ENCODE measurements at places on chromosomes 2 and 18.

DNA sequence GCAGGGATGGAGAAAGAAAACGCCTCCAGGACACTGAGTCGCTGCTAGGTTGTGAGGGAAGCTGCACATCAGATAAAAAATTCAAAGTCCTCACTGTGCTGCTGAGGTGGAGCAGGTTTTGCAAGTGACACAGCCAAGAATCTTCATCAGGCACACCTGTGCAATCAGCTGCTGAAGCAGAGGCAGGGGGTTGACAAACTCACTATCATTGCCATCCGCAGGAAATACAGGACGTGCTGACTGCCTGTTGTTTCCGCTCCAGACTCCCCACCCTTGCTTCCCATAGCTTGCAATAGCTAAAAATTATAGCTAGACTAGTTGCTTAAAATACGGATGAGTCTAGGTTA lies 147.8 kb upstream of the FHL2 start:
- no peak for DNase-seq

GRCh38 chr2:207112383-207112782 lies 53.4 kb downstream of the KLF7 start:
- no peak for DNase-seq

GRCh38 chr2:240183875-240184590 lies 43.6 kb upstream of the OTOS start:
- DNase-seq: no peak

DNA sequence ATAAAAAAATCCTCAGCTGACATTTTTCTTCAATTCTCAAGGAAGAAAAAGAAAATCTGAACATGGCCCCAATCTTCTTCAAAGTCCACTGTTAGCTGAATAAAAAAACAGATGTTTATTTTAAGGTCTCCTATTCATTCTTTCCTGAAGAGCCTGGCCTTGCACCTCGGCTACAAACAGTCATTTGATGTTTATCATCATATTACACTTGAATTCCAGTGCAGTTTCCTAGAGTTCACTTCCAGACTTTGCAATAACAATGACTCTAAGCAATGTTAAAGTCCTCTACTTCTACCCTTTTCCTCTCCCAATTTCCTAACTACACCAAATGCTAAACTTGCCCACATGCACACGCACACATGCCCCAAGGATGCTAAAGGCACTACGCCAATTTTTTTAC lies 70.1 kb downstream of the NOL10 start:
- DNase-seq: peak; percentile 7
